Tibial nerve (tissue), 4 donors: ENCODE measurements at places on chromosomes 16 and 17.

- no peak for DNase-seq
Measured at GRCh38 chr16:28873543-28874201, 4.6 kb upstream of the ATP2A1 start.

DNA sequence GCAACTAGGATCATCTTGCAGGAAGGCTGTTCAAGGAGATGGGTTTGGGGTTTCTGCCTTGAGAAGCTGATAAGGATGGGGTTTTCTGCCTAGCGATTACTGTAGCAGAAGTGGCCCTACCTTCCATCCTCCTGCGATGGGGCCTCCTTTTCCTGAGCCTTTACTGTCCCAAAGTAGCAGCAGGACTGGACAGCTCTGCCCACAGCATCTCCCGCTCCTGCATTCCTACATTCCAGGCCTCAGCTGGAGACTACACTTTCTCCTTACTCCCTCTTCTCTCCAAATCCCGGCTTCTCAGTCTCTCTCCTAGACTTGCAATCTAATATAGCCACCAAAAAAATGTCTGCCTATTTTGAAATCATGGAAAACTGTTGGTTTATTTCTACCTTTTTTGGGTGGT lies 355.4 kb downstream of the CA10 start:
- no peak for DNase-seq

- no peak for DNase-seq
Measured at GRCh38 chr16:78170494-78170933, 71.1 kb downstream of the WWOX start.

GRCh38 chr16:29698484-29699323 lies 19.7 kb downstream of the QPRT start:
- DNase-seq: no peak

DNA sequence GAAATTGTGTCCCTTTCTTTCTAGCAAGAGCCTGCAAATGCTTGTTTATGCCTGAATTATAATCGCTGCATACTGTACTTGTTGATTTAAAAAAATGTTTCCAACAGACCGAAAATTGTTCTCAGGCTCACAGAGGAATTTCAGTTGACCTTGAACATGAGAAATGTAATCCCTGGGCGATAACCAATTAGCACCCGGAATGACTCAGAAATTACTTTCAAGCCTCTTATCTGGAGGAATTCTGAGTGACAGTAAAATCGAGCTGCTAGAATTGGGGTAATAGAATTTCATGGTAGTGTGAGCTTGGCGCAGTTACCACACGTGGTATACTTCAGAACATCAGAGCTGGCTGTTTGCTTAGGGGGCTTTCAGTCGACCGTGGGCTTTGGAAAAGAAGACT lies 139.1 kb upstream of the CACNG3 start:
- no peak for DNase-seq

- DNase-seq: no peak
Measured at GRCh38 chr16:11235703-11235991, 20.4 kb downstream of the SOCS1 start.
